CD4-positive, alpha-beta T cell treated with Interleukin-4 for 4 hours (primary cell): ENCODE measurements at places on chromosomes 4 and X.

- no peak for DNase-seq
Observed at GRCh38 chr4:8922481-8922880, 50.8 kb upstream of the HMX1 start.

DNA sequence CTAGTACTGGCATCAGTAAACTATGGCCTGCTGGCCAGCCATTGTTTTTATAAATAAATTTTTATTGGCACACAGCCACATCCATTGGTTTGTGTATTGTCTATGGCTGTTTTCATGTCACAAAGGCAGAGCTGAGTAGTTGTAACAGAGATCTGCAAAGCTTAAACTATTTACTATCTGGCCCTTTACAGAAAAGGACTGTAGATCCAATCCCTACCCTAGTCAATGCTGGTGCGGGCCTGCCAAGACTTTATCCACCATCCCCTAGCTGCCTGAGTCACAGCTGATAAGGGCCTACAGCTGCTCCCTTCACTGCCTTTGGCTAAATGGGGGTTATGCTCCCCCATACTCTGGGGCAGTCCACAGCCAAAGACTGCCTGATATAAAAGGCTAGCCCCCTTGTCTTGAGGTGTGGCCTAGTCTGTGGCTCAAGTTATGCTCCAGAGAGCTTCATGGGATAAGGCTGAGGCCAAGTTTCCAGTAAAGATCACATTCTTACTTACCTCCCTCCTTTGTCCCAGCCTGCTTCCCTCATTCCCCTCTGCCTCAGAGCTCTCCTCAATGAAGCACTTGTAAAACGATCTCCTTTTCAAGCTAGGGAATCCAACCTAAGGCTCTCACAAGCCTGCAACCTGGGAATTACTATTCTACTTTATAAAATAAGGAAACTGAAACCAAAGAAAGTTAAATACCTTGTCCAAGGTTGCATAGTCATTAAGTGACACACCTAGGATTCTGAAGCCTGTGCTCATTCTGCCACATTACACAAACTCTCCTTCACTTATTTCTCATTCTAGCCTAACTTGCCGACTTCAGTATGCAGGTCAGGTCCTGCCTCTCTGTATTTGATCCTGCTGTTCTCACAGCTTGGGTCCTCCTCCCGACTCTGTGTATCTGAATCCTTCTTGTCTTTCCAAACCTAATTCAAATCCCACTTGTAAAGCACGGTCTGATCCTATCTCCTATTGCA, 20.7 kb downstream of the ACE2 start:
- no peak for DNase-seq

GRCh38 chr4:4427121-4427870, 40.4 kb downstream of the NSG1 start:
- DNase-seq, result no peak

DNA sequence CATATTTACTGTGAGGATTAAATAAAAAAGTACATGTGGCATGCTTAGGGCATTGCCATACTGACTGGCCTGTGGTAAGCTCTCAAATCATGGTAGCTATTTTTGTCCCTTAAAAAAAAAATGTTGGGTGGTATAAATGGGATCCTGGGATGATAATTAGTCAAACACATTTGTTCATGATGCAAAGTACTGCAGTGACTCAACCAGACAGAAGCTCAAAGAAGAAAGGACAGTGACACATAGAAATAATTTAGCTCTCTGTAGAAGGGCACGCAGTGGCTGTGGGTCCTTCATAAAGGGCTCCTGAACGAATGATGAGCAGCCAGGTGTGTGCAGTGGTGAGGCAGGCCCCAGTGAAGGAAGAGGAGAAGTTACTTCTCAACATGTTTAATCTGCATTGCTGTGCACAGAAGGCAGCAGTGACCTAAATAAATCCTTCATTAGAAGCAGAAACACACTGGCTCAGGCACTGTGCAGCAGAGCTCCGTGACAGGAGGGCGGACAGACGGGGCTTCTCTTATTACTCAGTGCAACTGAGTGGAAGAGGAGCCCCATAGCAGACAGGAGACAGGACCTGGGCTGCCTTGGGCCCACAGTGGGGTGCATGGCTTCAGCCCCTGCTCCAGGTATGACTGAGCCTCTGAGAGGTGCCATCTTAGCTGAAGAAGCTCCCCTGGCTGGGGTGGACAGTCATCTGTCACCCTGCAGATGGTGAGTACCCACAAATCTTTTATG, 20.3 kb downstream of the HS3ST1 start:
- no peak for DNase-seq

DNA sequence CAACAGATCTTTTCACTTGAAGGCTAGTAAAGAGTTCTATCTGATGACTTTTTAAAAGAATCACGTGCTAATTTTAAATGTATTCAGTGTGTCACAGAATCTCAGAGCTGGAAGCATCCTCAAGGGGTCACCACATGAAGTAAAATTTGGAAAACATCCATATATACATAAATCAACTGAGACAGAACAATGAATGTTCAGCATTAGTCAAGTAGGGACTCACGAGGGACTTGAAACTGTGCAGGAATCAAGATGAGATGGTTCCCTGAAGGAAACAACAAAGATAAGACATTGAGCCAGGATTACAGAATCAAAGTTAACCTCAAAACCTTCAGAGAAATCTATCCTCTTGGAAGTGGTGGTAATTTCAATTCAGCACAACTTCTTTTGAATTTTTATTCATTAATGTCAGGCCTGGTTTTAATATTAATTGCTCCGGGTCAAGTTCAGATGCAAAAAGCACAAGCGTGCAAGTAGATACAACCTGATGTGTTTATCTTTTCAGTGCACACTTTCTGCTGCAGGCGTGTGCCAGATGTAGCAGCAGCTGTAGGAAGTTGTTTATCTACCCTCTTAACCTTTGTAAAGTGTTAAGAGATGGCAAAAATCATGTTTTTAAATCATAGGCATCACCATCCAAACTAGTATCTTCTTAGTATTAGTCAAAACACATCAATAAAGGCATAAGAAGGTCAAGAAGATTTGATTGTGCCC, 87.7 kb upstream of the SRD5A3 start:
- no peak for DNase-seq

- no peak for DNase-seq
Observed at GRCh38 chr4:163988865-163989264, 494.4 kb downstream of the TMA16 start.

DNA sequence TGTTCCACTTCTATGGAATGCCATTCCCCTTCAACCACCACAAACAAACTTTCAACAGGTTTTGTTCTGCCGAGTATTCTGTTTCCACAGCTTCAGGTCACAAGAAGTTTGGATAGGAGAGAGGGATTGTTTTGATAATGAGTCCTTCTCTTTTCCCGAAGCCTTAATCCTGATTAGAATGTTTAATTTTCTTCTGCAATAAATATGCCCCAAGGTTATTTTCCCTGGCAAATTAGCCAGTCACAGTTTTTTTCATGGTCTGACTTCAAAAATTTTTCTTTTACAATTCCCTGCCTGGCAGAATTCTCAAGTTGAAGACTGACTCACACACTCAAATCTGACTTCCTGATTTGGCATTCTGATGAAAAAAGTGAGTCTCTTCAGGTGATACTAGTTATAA, 33.1 kb upstream of the EDNRA start:
- no peak for DNase-seq

DNA sequence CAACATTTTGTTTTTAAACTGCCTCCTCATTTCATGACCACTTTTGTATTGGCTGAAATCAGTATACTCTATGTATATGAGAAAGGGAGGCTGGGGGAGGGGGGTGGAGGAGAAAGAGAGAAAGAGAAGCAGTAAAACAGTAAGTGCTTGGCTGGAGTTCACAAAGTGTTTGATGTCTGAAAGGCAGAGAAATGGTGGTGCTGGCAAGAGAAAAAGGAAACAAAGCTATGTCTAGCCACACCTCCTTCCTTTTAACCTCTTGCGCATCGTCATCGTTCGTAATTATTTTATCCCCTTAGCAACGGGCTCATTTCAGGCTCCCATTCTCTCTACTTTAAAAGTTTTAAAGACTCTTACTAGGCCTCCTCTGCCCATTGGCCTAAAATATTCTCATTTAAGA, 25.6 kb downstream of the RPA4 start:
- DNase-seq, result no peak

DNA sequence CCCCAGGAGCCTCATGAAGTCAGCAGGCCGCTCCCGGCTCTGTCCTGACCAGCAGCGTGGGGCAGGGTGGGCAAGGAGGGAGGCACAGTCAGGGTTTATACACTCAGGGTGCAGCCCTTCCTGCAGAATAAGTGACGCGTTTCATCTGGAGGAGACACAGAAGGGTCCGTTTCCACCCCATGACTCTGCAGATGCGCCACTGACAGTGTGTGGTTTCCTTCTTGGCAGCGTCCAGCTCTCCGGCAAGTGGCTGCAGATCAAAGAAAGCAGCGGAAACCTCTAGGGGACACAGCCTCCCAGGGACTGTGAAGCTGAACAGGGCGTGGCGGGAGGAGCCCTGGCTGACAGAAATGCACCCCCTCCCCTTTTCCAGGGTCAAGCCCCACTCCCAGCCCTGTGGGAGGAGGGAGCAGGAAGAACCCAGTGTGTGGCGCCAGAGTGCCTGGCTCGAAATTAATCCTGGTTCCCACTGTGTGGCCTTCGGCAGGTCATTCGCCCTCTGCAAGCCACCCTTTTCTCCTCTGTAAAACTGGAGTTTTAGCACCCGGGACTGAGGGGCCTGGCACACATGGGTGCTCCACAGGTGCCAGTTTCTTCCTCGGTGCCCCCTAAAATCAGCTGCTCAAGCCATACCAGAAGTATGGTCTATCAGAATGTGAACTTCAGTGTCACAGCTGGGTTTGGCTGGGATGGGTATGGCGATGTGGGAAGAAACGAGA, 17.3 kb upstream of the TBC1D14 start:
- peak; percentile 46 for DNase-seq

DNA sequence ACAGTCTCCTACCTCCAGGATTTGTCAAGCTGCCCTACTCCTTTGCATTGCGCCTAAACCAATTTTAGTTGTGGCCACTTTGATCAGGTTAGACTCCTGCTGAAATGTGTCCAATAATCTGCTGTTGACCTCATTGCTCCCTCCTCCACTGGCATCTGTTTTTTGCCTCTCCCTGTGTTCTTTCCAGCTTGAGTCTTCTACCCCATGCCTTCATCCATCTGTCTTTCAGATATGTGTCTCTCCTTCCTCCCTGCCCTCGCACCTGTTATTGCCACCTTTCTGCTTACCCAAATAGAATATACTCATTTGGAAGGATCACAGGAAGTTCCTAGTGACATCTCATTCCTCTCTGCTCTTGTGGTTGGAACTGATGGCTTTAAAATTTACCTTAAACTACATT, 366.6 kb upstream of the CLNK start:
- DNase-seq, result no peak

DNA sequence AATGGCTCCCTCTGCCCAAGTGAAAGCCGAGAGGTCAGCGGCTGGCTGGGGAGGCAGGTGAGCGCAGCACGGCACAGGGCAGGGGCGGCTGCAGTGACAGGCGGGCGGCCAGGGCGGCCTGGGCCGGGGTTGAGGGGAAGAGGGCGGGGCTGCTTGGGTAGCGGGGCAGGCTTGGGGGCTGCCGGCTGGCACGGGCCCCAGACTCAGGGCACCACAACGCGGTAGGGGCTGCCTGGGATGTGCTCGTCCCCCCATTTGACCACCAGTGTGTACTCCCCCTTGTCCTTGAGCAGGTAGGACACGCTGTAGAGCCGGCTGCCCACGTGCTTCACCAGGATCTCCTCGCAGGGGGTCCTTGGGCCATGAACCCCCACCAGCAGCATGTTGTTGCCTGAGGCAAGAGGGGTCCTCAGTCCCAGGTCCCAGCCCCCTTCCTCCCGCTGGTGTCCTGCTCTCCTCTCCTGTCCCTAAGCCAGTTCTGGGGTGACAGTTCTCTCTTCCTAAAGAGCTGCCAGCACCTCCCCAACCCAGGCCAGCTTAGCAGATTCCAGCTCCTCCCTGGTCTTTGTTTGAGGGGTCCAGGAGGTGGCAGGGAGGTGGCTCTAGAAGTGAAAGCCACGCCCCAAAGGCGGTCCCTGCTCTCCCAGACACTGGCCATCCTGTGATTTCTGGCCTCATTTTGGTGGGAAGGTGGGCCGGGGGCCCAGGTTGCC, 25.6 kb downstream of the FLNA start:
- DNase-seq, result no peak

GRCh38 chr4:81197864-81198524, 17.0 kb downstream of the PRKG2 start:
- DNase-seq, result no peak

DNA sequence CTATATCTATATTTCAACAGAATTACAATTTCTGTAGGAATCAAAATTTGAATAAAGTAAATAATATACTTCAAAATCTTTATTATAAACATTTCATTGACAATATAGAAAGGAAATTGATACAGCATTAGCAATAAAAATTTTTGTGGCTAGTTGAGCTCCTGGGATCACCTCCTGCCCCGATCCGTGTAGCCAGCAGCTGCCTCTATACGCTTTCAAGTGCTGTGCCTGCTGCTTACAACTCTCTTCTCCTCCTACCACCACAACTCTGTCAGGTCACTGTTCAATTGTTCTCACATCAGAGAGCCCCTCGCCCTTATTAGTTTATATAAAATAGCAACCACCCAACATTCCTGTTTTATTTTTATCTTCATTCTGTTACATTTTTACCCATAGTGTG, 27.6 kb downstream of the INPP4B start:
- DNase-seq, result no peak

DNA sequence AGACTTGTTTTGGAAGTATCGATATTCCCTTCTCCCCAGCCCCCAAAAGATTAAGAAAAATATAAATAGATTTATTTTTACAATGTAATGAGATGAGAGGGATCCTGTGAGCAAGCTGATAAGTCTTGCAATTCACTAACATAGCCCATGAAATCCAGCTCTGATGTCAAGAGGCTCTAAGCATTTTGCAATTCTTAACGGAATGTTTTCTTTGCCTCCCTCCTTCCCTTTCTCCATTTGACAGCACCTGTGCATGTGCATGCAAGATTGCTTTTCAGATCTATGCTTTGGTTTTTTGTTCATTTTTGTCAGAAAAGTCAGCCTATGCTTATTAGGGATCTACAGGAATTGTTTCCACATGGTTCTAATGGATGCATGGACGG, 169.9 kb downstream of the SLIT2 start:
- DNase-seq, result no peak

DNA sequence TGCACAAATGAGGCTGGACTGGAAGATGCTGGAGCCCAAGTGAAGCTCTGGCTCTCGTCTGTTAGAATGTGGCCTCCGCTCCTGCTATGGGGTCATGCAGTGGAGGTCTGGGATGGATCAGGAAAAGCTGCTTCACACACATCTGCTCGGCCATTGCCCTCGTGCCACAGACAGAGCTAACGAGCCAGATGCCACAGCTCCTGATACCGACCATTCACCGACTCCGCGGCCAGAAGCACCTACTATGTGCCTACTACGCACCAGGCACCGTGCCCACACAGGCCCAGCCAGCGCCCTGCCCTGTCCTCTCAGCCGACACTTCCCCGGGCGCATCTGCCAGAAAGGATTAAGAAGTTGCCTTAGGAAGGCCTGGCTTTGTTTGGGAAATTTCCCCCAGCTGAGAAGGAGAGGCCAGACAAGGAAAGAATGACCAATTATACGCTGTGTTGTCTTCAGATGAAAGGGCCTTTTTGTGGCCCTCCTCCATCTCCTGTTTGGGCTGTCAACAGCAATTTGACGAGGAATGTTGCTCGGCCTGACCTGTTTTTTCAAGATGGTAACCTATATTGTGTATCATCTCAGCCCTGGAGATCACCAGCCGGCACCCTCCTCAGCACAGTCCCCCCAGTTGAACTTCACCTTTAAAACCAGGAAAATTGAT, 34.3 kb downstream of the HMX1 start:
- DNase-seq, result no peak

- DNase-seq, result no peak
Observed at GRCh38 chr4:77197831-77198230, 40.8 kb downstream of the CCNG2 start.

GRCh38 chr4:70849291-70849690, 9.6 kb upstream of the GRSF1 start:
- no peak for DNase-seq
